ENCODE measurements at places on chromosomes 2 and 18.

GRCh38 chr2:236674238-236674637 lies 104.6 kb downstream of the ACKR3 start:
- no peak for DNase-seq

DNA sequence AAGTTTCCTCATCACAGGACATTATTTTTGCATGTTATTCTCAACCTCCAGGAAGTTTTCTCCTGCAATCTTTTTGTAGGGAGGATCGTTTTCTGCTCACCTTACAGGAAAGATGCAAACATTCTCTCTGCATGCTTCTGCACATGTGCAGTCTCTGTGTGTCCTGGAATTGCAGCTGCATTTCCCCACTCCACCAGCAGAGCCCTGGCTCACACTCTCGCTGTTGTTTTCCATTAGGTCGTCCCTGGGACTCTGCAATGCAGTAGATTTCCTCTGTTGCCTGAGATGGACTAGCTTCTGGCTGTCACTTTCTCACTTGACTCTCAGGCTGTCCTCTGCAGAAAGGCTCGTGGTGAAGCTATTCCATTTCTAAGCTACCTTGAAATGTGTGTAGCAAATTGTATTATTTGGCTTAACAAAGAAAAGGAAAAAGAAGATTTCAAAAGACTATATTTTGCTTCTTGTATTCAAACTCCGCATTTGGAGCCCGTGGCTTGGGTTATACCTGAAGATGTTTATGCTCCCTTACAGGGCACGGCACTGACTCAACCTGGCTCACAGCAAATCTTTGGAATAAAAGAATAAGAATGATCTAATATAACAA lies 346.7 kb downstream of the RAD51AP2 start:
- peak; percentile 2 for DNase-seq

GRCh38 chr2:3476321-3476984 lies 42.9 kb downstream of the ADI1 start:
- no peak for DNase-seq

DNA sequence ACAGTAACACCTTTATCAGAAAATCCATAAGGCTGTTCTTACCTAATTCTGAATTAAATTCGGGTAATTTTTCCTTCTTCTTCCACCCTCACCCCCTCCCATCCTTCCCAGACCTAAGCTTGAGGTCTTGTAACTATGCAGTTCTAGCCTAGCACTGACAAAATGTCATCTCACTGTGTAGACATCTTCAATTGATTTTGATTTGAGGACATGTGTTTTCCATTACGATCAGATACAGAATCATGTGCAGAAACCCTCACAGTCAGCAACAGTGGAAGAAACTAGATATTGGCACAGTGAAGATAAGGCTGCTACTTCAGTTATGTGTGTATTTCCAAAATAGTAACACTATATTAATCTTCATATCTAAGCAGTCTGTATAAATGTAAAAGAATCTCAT lies 244.6 kb downstream of the THSD7B start:
- DNase-seq: no peak

- DNase-seq: no peak
These were observed 51.8 kb upstream of the AP1S3 start for GRCh38 chr2:223889229-223889628.
